ENCODE measurements at places on chromosomes 5 and 9.
A peak's percentile ranks its signal among the peaks of the same experiment; 100 is the strongest.

DNA sequence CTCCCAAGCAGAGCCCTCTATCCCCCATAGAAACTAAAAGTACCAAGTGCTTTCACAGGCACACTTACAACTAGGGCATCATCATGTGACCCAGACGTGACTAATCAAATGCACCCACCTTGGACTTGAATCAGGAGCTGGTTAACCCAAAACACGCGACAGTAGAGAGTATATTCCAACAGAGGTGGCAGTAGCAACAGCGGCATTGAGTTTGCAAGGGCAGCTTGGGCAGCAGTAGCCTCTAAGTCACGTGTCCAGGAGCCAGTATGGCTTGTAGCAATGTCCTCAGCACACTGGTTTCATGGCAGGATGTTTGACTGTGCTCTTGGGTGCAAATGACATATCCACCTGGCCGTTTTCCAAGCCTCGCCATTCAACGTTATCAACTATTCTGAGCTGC lies 73.4 kb upstream of the DNAH5 start:
- DNase-seq: no peak

GRCh38 chr5:137888863-137889759 lies at the start of gene PKD2L2:
Gene PKD2L2, plus strand, starts transcription at chr5:137889457. Its CDS starts 35 bp downstream, at chr5:137889492.
- peak; percentile 59 for DNase-seq

DNA sequence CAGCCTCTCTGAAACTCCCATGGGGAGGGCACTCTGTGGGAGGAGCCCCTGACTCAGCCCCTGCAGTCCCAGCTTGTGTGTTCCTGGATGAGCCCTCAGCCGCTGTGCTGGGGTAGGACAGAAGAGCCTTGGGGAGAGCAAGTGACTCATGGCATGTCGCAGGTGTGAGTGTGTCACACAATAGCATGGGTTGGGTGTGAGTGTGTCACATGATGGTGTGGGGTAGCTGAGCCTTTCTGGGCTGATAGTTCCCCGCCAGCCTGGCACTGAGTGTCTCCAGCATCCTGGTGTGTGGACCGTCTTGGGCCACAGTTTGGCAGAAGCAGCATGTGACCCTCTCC lies 83.4 kb downstream of the PHF2 start:
- DNase-seq: no peak

GRCh38 chr5:173242675-173243121 lies 7.7 kb upstream of the NKX2-5 start:
- DNase-seq: no peak

- DNase-seq: no peak
Observed at GRCh38 chr9:134626571-134627416, 14.8 kb upstream of the COL5A1 start.

- DNase-seq: no peak
Observed at GRCh38 chr9:120711841-120712538, 2.3 kb downstream of the MEGF9 start.

DNA sequence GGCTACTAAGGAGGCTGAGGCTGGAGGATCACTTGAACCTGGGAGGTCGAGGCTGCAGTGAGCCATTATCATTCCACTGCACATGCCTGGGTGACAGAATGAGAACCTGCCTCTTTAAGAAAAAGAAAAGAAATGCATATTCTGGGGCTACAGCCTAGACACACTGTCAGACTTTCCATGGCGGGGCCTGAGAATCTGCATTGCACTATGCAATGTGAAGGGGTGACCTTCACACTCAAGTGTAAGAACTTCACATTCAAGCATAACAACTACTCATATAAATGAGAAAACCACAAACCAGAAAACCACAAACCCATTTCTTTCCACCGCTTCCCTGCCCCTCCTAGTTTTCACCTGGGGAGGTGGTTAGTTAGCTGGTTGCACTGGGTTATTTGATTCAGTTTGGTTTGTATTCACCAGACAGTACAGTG lies 18.0 kb upstream of the FBP2 start:
- no peak for DNase-seq

- DNase-seq: peak; percentile 46
Observed at GRCh38 chr5:178279723-178280438, 47.3 kb upstream of the PHYKPL start.

DNA sequence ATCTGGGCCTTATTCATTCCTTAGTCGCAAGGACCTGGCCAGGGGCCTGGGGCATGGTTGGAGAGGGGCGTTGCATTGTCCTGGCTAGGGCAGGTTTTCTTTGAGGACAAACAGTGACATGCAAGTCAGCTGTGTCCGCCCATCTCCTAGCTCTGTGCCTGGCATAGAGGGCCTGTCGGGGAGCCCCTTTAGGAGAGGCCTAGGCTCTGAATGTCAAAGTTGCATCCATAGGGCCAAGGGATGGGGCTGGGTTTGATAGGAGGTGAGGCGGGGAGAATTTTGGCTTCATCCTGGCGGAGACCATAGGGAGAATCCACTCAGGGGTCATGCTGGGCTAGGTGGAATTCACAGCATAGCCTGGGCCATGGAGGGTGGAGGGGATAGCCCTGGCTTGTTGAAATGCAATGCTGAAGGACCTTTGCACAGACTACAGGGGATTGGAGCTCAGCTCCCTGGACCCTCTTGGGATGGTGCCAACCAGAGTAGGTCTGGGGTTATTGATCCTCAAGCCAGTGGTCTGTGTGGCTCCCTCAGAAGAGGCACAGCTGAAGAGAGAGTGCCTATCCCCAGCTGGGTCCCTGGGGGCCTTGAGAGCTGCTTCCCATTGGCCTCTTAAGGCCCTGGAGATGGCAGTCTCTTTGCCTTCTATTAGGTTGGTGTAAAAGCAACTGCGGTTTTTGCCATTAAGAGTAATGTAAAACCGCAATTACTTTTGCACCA lies 104.0 kb downstream of the RGS3 start:
- DNase-seq: no peak

GRCh38 chr5:169796731-169797130 lies 159.7 kb downstream of the DOCK2 start:
- no peak for DNase-seq

- DNase-seq: no peak
Observed at GRCh38 chr9:108709997-108710396, 145.8 kb downstream of the ACTL7B start.

GRCh38 chr9:135695642-135696041 lies 3.6 kb downstream of the SOHLH1 start:
- DNase-seq: no peak

DNA sequence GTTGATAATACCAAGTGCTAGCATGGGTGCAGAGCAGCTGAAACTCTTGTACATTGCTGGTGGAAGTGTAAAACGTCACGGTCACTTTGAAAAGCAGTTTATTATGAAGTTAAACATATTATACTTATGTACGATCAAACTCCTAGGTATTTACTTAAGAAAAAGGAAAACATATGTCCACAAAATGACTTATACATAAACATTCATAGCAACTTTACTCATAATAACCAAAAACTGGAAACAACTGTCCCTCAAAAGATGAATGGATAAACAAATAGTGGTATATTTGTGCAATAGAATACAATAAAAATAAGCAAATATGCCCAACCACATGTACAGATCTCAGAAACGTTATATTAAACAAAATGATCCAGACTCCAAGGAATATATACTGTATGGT lies 92.3 kb upstream of the TRIO start:
- no peak for DNase-seq

DNA sequence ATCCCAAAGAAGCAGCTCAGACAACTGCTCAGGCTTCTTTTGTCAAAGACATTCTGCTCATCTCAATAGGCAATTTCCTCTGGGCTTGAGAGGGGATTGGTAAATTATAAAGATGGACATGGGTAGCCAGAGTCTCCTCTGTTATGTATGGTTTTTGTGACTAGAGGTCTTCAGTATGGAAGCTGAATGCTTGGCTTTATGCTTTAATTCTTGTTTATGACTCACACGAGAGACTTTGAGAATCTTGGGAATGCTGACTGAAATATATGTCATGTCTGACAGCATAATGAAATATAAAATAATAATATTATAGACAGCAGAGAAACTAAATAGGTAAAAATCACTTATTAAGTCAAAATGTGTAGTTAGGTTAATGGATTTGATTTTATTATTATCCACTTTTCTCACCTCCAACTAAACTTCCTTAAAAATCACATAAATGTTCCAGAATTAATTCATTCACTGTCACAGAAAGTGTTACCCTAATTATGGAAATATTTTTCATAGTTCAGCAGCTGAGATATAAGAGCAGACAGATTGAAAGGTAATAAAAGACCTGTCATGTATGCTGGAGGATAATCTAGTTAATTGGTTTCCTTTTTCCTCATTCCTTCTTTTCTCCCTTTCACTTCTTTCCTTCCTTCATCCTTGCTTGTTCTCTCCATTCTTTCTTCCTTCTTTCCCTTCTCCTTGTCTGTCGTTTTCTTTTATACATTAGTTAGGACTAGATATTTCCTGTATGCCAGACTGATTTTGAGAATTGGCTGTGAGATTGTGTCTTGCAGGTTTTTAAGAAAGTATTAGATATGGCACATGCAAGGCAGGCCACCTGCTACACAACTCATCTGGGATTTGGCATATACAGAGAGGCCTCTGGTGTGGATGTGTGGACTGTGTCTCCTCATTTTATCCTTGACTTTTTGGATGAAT lies 1866.1 kb upstream of the NUDT12 start:
- no peak for DNase-seq

GRCh38 chr5:606526-607399 lies 5.4 kb upstream of the CEP72 start:
- DNase-seq: no peak

GRCh38 chr5:43290726-43291125 lies 22.5 kb downstream of the HMGCS1 start:
- no peak for DNase-seq

DNA sequence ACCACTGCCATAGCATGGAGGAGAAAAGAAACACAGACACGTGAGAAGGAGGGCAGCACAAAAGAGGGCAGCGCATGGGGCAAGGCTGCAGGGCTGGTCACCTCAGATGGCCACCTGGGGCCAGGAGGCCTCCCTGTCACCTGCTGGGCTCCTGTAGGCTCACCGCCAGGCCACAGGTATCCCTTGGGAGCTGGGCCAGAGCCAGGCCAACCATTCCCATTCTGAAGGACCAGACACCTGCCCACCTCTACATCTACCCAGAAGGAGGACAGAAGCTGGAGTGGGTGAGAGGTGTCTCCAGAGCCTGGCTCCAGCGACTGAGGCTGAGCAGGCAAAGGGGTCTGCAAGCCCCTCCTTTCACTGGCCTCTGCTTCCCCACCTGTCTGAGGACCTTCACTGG lies 103.1 kb downstream of the PAX5 start:
- DNase-seq: no peak

- DNase-seq: no peak
Observed at GRCh38 chr9:126411225-126411947, 84.8 kb downstream of the MVB12B start.

GRCh38 chr5:59401637-59402036 lies 491.9 kb downstream of the PDE4D start:
- no peak for DNase-seq

GRCh38 chr9:89139455-89139854 lies 39.2 kb downstream of the SHC3 start:
- no peak for DNase-seq

- no peak for DNase-seq
Observed at GRCh38 chr5:113578091-113578490, 64.6 kb downstream of the YTHDC2 start.

GRCh38 chr9:112193572-112194288 lies 18.6 kb upstream of the SUSD1 start:
- DNase-seq: no peak

- DNase-seq: no peak
Observed at GRCh38 chr9:72538921-72539702, 17.7 kb downstream of the TMC1 start.
